ENCODE measurements at places on chromosomes 16 and 17.

- DNase-seq, result no peak
These were observed 243.5 kb downstream of the XYLT1 start for GRCh38 chr16:17227278-17227677.

DNA sequence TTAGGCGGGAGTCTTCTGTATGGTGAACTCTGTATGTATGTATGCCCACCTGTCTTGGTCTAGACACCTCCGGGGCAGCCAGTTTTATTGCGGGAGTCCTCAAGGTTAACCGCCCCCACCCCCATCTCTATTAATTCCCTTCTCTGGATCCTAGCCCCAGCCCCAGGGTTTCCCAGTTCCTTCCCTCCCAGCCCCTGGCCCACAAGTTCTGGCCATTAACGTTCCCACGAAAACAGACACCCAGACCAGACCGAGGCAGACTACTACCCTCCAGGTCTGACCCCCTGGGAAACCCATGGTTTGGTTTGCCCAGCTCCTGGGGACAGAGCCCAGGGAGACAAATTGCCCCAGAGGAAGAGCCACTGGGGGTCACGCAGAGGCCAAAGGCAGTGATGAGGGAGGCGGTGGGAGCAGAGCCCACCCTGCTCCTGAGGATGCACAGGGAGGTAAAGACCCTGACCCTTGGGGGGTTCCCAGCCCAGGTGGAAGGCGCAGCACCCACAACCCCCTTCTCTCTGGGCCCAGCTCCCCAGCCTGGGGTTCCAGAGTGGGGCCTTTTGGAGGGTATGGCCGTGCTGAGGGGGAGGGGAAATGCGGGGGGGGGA is 8.5 kb downstream of the TBKBP1 start:
- DNase-seq, result no peak

- DNase-seq, result peak; percentile 13
These were observed 58.3 kb upstream of the LGALS9 start for GRCh38 chr17:27572665-27573064.

DNA sequence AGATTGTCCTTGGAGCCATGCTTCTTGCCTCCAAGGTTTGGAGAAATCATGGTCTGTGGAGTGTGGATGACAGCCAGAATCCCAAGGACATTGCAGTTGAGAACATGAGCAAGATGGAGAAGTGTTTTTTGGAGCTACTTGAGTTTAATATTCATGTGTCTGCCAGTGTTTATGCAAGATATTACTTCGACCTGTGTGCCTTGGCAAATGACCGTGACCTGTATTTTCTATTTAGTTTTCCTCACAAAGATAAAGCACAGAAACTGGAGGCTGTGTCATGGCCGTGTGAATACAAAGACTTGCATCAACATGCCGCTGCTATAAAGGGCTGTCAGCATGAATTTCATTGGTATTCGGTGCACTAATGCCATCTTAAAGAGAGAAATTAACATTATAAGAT is 9.0 kb downstream of the GGA2 start:
- DNase-seq, result no peak

GRCh38 chr16:85936816-85937215 is 37.9 kb downstream of the IRF8 start:
- DNase-seq, result no peak

DNA sequence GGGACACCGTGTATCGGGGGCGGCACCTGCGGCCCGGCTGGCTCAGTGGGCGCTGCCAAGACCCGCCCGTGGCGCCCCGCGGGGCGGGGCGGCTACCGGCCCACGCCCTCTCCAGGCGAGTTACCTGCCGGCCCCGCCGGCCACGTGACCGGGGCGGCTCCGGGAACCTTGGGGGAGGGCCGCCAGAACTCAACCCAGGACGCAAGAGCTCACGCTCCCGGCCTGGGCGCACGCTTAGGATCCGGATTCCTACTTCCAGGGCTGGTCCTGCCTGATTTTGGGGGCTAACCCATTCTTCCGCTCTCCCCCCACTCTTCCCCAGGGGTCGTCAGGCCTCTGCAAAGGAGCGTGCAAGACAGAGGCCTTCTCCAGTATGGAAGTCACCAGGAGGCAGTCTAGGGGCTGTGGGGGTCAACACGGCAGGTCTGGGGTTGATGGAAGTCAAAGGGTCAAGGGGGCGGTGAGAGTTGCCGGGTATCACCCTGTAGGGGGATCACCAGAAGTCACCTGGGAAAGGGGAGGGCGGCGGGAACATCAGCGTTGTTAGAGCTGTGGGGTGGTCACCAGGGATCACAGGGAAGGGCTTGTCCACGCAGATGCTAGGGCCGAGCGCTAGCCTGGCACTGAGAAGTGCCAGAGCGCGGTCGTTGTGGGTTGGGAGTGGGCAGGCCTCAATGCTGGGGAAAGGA is 354 bp upstream of the ESRP2 start:
- DNase-seq, result no peak

DNA sequence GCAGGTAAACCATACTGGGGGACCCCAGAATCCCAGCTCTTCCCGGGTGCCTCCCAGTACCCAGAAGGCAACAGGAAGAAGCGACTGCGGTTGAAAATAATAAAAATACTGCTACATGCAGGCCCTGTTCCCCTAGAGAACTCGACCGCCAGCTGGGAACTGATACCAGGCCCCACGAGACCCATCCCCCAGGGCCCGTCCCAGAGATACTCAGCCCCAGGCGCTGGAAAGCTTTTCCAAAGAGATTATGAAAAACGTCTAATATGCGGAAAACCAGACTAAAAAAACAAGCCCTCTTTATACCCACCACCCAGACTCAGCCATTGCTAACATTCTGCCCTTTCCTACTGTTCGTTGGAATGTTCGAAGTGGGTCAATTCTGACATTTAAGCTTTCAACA is 12.9 kb upstream of the MEAK7 start:
- no peak for DNase-seq

DNA sequence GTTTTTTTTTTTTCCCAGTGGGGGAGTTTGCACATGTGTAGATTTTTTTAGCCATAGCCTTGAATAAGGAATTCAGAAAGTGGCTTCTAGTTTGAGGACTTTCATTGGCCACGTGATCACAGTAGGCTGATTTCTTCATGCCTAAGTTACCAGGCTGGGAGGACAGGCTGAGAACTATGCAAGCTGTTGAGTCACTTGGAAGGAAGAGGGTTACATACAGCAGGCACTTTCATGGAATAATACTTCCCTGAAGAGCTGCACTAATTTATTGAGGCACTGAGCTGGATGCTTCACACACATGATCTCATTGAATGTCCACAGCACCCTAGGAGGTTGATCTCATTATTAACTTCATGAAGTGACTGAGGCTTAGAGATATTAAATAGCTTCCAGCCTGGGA is 22.8 kb downstream of the PRKCB start:
- DNase-seq, result no peak

GRCh38 chr17:36529121-36529520 is 5.5 kb downstream of the MYO19 start:
- no peak for DNase-seq

DNA sequence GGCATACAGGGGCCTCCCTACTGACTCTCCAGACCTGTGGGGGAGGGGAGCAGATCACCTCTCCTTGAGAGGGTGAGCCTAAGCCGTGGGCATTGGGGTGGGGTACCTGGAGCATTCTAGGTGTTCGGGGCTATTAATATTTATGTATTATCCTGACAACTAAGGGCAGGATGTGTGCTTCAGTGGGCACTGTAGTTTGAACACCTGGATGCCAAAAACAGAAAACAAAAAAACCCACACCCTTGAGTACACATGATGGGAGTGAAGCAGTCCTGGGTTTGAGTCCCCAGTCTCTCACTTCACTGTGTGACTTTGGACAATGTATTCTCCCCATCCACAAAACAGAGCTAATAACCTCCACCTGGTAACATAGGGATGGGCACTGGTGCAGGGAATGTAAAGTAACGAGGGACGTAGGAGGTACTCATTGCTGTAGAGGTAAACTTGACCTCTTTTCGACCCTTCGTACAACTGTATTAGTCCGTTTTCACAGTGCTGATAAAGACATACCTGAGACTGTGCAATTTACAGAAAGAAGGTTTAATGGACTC is 257.8 kb downstream of the CPPED1 start:
- DNase-seq, result no peak

DNA sequence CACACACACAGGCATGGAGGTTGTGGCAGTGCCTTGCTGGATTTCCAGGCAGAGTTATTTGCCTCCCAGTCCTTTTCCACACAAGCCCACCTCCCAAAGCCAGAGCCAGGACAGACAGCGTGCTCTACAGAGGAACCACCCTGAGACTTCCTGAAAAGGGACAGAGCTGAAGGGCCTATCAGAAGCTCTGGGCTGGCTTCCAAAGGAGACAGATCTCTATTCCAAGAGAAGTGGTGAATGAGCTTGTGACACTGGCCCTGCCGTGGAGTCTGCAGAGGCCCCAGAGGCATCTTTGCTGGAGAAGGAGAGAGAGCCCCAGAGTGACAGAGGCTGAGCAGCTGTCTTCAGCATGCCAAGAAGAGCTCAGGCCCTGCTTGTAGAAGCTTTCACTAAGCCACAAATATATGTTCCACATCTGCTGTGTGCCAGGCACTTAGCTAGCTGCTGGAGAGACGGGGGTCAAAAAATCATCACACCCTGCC is 8.3 kb upstream of the LPCAT2 start:
- DNase-seq, result no peak

GRCh38 chr17:82882715-82883418 is 43.0 kb upstream of the ZNF750 start:
- DNase-seq, result peak; percentile 45

DNA sequence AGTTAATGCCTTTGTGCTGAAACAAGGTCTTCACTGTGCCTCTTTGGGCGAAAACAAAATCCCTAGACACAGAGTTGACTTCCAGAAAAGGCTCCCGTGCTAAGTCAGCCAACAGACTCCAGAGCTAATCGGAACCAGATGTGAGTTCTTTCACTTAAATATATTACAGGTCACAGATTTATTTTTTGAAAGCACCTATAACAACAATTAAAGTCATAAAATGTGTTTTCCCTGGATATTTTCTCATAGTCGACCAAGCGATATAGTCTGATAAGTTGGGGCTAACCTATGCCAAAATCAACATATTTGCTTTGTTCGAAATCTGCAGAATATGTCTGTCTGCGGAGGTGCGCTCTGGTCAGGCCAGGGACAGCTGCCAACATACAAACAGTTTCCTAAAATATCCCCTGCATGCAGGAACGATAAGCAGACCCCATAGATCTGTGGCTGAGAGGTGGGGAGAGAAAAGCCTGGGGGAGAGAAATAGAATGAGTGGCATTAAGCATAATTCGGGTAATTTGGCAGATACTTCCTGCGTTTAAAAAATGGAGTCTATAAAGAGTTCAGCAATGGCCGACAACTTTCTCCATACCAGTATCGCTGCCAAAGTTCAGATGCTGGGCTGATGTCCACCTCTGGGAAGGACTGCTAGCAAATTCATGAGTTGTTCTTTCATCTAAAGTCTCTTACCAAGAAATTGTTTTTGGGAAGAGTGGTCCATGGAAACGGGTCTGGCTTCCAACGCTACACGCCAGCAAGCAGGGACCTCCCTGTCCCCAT is 50.8 kb upstream of the MYH10 start:
- DNase-seq, result no peak

GRCh38 chr17:66541461-66542128 is 239.2 kb downstream of the PRKCA start:
- DNase-seq, result no peak

- DNase-seq, result no peak
These were observed 15.1 kb downstream of the SLC5A10 start for GRCh38 chr17:18966831-18967624.

GRCh38 chr17:68292689-68293040 is 1.4 kb downstream of the ARSG start:
- no peak for DNase-seq

- no peak for DNase-seq
These were observed 68.0 kb upstream of the MRTFB start for GRCh38 chr16:14003074-14003570.

- no peak for DNase-seq
These were observed 12.9 kb upstream of the CHST4 start for GRCh38 chr16:71513302-71513701.

DNA sequence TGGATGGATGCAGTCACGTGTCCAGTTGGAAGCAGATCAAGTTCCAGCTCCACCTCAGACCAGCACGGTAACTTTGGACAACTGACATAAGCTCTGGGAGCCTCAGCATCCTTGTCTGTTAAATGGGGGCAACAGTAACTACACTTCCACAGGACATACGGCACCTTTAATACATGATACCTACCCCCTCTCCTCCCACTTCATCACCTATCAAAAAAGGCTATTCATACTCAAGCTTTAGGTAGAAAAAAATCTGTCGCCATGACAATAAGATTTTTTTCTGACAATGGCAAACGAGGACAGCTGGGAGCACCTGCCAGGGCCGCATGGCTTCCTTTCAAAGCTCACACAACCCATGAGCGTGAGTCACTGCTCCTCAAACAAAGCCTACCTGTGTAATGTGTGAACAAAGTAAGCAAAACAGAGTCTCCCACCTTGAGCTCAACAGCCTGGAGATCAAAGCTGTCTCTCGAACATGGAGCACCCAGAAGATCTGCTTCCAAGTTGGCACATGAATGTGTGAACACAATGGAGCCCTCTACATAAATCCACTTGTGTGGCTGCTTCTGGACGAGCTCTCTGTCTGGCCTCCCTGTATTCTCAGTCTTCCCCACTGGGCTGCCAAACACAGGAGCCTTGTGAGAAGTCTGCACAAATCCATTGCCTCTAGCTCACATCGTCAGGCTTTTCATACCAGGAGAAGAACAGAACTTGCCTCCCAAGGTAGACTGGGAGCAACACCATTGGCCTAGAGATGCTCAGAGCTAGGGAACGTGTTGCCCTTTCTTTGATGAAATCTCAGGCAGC is 459.7 kb downstream of the SOX9 start:
- DNase-seq, result no peak

- no peak for DNase-seq
These were observed 907.5 kb downstream of the CDH8 start for GRCh38 chr16:61128545-61129323.

- DNase-seq, result no peak
These were observed 910 bp upstream of the RAMP2 start for GRCh38 chr17:42759982-42760651.

DNA sequence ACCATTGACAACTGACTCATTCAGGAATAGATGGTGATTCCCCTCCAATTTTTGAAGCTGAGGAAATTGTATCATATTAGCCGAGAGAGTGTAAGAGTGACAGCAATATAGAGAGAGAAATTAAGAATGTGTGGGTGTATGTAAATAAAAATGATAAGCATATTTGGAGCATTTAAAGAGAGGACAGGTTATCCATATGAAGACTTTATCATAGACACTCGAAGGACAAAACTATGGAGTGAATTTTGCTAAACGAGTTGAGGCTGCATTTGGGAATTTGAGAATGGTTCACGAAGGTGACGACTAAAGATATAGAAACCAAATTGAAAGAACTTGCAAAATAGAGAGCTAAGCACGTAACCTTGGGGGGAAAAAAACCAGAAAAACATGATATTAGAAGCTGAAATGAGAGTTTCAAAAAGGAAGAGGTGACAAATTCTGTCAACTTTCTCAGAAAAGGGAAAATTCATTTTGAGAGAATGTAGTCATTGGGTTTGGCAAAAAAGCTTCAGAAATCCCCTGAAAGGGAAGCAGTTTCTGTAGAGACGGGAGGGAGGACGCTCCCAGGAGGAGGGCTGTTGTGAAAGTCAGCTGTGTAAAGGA is 129.7 kb downstream of the KCNJ2 start:
- DNase-seq, result no peak
